ENCODE measurements at places on chromosomes 1 and 21.

- DNase-seq = peak; percentile 5
These were observed 485 bp downstream of the SIPA1L2 start for GRCh38 chr1:232629250-232630046.

GRCh38 chr1:38090796-38091195, 44.2 kb upstream of the POU3F1 start:
- no peak for DNase-seq

DNA sequence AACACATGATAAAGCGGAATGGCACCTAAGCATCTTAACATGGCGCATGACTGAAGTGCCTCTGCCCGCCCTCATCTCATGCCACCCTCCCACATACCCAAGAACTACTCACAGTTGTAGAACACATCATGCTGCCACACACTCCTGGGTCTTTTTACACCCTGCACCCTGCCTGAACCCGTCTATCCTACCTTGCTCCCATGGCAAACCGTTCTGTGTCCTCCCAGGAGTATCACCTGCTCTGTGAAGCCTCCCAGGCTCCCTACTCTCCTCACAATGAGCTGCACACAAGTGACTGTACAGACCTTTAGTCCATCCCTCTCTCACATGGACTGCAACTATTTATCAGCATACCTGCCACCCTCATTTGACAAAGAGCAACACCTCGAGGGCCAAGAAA, 144.0 kb downstream of the TGFBR3 start:
- no peak for DNase-seq

- DNase-seq = no peak
These were observed 7.7 kb upstream of the LAMB3 start for GRCh38 chr1:209659909-209660308.

DNA sequence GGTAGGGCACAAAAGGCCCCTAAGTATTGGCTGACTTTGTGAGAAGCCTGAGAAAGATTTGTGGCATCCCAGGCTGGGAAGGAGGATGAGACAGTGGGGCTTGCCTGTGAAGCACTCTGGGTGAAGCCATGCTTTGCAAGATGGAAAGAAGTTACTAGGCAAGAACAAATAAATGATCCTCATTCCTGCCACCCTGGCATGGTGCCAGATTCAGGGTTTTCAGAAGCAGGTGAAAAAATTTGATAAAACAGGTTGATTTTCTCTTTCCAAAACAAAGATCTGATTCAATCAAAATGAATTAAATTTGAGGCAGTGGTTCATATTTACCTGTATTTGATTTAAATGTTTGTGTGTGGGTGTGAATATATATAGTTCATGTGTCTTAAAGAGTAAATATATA, 386.9 kb upstream of the PROX1 start:
- DNase-seq = no peak

DNA sequence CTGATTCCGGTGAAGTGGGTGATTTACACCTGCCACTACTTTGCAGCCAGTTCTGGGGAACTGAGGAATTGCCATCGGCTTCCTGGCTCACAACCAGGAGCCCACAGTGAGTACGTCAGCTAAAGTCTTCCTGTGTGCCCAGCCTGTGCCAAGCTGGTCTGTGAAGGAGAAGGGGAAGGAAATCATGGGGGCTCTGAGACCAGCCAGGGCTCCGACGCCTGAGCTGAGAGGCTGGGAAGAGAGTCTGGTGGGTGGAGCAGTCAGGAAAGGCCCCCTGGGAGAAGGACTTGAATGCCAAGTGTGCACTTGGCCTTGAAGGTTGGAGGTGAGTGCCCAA, 1.2 kb downstream of the LURAP1 start:
- DNase-seq = no peak

DNA sequence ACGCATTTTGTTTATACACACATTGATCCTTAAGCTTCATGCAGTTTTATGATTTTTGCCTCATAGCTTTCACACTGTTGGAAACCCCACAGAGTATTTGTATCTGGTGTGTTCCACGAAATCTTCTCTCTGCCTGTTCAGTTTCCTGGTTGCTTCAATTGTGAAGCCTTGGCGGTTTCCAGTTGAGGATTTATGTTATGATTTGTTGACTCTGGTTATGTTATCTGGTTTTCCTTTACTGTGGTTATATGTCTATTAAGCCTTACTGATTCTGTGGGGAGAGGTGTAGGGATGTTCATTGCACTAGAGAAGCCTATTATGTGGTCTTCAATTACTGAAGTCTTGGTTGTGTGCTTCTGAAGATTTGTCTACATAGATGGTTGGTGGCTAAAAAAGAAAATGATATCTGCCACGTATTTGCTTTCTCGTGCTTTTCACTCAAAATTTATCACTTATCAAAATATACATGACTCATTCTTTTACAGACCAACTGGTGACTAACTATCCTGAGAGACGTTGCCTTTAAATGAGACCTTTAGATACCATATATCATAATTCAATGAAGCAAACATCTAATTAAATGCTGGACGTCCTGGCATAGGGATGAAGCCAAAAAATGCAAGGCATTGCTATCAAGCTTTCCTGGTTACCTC, 488.0 kb upstream of the B3GALT2 start:
- no peak for DNase-seq

GRCh38 chr1:46820560-46821060, 21.8 kb downstream of the CYP4B1 start:
- no peak for DNase-seq

DNA sequence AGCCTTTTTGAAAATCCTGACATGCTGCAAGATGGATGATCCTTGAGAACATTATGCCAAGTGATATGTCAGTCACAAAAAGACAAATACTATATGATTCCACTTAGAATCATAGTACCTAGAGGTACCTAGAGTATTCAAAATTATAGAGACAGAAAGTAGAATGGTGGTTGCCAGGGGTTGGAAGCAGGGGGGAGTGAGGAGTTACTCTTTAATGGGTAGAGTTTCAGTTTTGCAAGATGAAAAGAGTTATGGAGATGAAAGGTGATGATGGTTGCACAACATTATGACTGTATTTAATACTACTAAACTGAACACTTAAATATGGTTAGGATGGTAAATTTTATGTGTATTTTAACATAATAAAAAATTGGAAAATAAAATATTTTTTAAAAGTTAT, 37.9 kb upstream of the PODN start:
- DNase-seq = no peak

DNA sequence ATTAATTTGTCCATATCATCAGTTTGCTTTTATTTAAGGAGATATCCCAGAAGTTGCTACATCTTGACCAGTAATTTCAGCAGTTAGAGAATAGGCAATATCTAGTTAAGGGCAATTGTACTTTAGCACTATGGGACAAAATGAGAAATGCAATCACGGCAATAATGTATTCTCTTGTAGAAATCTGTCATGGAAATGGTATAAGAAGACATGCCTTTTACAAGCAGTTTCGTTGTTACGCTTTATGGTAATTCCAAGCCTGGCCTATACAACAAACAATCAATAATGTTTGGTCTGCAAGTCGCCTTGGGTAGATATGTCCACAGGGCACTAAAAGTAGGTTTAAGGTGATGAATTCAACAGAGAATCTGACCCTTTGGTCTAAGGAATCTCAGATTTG, 1.2 kb upstream of the NOS1AP start:
- no peak for DNase-seq

- DNase-seq = no peak
These were observed 46.0 kb downstream of the GRHL3 start for GRCh38 chr1:24364975-24365678.

- no peak for DNase-seq
These were observed 27.6 kb downstream of the SOD1 start for GRCh38 chr21:31687108-31687507.

DNA sequence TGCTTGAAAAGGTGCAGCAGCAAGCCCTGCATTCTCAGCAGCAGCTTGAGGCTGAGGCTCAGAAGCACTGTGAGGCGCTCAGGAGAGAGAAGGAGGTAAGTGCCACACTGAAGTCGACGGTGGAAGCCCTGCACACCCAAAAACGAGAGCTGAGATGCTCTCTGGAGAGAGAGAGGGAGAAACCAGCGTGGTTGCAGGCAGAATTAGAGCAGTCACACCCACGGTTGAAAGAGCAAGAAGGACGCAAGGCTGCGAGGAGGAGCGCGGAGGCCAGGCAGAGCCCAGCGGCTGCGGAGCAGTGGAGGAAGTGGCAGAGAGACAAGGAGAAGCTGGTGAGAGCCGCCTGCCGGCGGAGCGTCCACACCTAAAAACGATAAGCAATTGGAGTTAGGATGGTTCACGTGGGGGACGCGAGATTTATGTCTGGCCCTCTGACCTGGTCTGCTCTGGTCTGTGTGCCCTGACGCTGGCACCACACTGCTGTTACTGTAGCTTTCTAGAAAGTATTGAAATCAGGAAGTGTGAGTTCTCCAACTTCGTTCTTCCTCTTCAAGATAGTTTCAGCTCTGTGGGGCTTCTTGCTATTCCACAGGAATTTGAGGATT, 26.7 kb upstream of the DIP2A start:
- no peak for DNase-seq

DNA sequence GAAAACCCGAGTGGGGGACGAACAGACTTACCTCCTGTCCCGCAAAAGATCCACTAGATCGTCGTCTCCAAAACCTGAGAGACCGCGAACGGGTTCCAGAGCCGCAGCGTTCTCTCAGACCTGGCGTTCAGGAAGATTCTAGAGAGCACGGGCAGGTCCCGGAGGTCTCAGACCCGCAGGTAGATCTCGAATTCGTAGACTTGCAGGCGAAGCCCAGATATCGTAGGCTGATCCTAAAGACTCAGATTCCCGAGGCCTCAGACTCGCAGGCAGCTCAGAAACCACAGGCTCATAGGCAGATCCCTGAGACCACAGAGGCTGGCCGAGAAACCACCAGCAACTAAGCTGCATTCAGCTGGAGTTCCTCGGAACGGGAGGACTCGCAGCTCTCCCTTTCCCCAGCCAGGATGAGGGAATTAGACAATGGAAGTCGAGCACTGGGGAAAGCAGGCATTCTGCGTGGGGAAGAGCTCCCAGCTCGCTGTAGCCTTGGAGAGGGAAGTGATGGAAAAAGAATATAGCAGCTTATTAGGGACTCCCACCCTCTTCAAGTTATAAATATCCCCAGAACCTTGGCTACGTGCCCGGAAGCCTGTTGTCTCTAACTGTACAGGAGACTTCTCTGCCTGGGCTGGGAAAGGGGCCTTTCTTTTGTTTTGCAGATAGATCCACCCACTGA, at the start of gene ZNF436:
Gene ZNF436, minus strand, starts transcription at position 502 of the 679 bp plus-strand sequence. CDS start 1,831 bp downstream, outside the sequence.
- DNase-seq = peak; percentile 39

DNA sequence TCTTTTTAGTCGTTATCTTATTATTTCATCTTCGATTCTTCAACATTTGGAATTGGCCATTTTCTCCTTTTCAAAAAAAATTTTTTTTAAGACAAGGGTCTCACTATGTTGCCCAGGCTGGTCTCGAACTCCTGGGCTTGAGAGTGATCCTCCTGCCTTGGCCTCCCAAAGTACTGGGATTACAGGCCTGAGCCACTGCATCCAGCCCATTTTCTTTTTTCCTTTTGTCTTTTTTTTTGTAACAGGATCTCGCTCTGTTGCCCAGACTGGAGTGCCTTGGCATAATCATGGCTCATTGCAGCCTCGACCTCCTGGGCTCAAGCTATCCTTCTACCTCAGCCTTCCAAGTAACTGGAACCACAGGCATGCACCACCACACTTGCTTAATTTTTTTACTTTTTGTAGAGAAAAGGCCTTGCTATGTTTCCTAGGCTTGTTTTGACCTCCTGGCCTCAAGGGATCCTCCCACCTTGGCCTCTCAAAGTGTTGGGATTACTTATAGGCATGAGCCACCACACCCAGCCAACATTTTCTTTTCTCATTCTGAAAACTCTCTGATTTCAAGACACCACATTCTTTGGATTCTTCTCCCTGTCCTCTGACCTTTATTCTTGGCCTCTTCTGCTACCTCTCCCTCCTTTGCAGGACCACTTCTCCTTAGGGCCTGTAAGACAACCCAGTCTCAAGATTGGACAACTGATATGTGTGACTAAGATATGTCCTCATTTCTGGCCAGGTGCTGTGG, 6.0 kb upstream of the MAP1LC3C start:
- no peak for DNase-seq

GRCh38 chr1:46379996-46380395, 14.1 kb upstream of the FAAH start:
- no peak for DNase-seq
